CD14-positive monocyte (primary cell): ENCODE measurements at places on chromosomes 1 and 21.

DNA sequence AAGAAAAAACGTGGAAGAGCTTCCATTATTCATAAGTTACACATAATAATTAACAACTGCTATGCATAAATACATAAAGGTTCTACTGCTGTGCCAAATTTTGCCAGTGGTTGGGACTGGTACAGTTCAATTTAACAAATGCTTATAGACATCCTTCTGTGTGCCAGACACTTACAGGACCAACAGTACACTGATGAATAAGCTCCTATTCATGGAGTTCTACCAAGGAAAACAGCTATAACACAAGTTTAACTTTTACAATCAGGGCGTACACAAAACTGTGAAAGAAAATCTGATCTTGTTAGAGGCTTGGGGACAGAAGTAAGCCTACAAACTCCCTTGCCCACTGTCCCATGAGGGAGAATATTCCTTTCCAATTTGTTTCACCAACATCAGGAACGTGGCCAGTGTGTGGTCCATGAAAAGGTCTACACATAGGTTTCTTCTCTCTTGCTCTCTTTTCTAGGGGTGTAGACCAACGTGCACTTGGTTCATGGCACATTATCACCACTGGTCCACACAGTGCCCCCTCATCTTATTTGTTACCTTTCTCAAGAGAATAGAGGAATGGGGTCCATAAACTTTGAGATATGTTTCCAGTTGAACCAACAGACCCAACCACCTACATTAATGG is 10.1 kb downstream of the NRIP1 start:
- no peaks in the 10 kb centered on the region for H3K36me3 ChIP-seq
- no peak overlapping the region for H3K4me3 ChIP-seq
- H3K27ac ChIP-seq, result no peak overlapping the region
- peaks cover 82% of the 10 kb centered on the region for H3K4me1 ChIP-seq

DNA sequence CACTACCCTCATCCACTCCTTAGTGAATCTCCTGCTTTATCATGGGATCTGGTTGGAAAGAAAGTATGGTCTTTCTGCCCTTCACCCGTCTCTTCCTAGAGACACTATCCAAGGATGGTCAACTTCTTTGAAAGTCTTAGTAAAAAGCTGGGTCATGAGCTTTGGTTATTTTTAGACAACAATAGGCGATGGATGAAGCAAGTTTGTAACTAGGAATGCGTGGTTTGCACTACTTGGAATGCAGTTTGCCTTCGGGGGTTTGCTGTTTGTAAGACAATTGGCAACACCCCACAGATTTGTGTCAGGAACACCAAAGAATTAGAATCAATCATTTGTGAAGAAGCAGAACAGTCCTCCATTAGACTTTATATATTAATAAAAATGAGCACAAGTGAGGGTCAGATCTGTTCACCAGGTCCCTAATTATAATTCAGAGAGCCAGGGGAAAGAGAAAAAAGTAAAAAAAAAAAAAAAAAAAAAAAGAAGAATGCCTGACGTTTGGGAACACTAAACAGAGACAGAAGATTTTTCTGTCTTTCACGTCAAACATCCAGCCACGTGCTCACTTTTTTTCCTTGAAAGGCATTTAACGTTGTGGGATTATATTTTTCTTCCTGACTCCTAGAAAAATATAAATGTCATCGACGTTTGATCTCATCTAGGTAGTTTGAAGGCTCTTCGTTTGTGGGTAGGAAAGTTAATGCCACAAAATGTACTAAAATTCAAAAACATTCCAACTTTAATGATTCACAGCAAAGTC is 60.7 kb upstream of the BTG3 start:
- no peaks in the 10 kb centered on the region for H3K36me3 ChIP-seq
- H3K4me1 ChIP-seq, result no peaks in the 10 kb centered on the region
- DNase-seq, result no peak
- H3K27me3 ChIP-seq, result no peaks in the 10 kb centered on the region

GRCh38 chr1:154739654-154740053 is 130.4 kb downstream of the KCNN3 start:
- H3K4me1 ChIP-seq, result peaks cover 11% of the 10 kb centered on the region
- H3K27ac ChIP-seq, result no peak overlapping the region
- H3K36me3 ChIP-seq, result no peaks in the 10 kb centered on the region

DNA sequence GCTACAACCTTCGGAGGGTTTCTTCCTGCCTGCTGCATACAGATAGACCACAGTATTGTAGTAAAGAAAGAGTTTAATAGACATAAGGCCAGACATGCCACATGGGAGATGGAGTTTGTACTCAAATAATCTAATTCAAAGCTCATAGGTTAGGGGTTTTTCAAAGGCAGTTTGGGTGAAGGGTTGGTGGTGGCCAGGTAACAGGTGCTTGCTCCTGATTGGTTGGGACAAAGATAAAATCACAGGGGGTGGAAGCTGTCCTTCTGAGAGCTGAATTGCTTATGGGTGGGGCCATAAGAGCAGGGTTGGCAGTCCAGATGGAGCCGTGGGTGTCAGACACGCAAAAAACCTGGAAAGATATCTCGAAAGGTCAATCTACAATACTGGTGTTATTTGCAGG is 92.3 kb upstream of the ETV3 start:
- no peak overlapping the region for H3K4me3 ChIP-seq
- H3K27ac ChIP-seq, result no peak overlapping the region
- no peaks in the 10 kb centered on the region for H3K36me3 ChIP-seq
- DNase-seq, result no peak

DNA sequence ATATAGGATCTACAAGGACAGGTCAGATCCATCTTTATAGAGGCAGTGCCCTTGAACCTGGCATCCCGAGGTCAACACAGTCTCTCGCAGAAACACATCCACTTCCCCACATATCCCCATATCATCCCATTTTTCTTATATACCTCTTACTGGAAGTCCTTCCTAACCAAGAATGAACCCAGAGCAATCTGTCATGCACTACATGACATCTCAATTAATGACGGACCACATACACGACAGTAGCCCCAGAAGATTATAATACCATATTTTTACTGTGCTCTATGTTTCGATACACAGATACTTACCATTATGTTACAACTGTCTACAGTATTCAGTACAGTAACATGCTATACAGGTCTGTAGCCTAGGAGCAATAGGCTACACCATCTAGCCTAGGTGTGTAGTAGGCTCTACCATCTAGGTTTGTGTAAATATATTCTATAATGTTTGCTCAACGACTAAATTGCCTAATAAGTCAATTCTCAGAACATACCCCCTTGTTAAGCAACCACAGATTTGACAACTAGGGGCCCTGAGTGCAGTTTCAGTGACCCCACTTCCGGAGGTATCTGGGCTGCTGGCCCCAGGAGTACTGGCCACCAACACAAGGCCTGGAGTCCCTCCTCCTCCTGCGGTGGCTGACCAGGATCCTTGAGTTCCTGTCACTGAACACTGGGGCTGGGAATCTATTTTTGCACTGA is 28.1 kb downstream of the PTPN14 start:
- H3K36me3 ChIP-seq, result no peaks in the 10 kb centered on the region
- no peak overlapping the region for H3K27ac ChIP-seq
- no peak for DNase-seq
- peaks cover 15% of the 10 kb centered on the region for H3K4me1 ChIP-seq
- no peaks in the 10 kb centered on the region for H3K27me3 ChIP-seq

- no peak overlapping the region for H3K4me3 ChIP-seq
- DNase-seq, result no peak
- H3K4me1 ChIP-seq, result no peaks in the 10 kb centered on the region
- H3K27ac ChIP-seq, result no peak overlapping the region
- H3K27me3 ChIP-seq, result no peaks in the 10 kb centered on the region
Measured at GRCh38 chr21:40729761-40730425, 117.1 kb downstream of the DSCAM start.

GRCh38 chr1:27388337-27389005 is 4.0 kb upstream of the GPR3 start:
- H3K4me3 ChIP-seq, result no peak overlapping the region
- H3K27me3 ChIP-seq, result peaks cover 23% of the 10 kb centered on the region
- peak; percentile 59 for DNase-seq
- H3K4me1 ChIP-seq, result peaks cover 21% of the 10 kb centered on the region
- H3K36me3 ChIP-seq, result no peaks in the 10 kb centered on the region

DNA sequence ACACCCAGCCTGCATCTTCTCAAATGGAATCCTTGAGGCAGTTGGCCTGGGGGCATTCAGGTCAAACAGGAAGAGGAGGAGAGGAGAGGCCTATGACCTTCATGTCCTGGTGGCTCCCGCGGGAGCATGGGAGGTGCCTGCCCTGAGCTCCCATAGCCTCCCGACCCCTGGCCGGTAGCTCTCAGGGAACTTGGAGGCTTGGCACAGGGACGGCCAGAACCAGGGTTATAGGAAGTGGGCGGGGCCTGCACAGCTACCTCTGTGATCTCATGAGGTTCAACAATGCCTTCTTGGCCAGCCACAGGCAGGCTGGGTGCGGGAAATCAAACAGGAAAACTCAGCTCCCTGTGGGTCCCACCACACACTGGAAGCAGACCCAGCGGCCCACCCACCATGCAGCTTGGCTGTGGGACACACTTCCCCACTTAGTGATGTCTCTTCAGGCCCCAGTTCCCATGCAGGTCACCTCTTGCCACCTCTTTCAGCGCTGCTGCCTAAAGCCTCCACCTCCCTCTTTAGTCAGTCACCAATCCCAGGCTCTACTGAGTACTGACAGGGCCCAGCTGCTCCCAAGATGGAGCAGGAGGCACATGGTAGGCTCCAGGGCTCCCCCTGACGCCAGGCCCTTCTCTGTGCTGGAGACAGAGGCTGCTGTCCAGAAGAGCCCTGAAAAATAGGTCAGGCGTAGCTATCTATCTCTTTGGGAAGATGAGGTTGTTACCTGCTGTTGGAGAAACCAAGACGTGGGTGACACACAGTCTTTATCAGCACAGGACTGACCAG is at the start of gene SLFNL1:
Gene SLFNL1, minus strand, starts transcription at position 200 of the 783 bp plus-strand sequence. CDS start 1,065 bp downstream, outside the sequence.
- no peak within 1 kb of the TSS for H3K4me3 ChIP-seq
- DNase-seq, result no peak
- no peak within 1 kb of the TSS for H3K27ac ChIP-seq

DNA sequence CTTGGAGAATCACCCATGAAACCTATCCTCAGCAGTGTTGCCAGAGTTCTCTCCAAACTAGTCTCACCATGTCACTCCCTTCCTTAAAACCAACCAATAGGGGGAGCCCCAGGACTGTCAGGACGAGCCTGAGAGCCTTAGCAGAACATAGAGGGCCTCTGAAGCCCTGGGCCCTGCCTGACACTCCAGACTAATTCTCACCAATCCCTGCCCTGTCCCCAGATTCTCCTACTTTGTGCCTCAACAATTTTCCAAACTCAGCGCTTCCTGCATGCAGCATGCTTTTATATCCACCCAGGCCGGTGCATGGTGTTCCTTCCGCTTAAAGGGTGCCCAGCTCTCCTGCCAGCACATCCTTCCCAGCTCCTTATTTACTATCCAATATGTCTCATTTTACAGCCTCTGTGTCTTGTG is 42.7 kb downstream of the HSD3B1 start:
- H3K36me3 ChIP-seq, result no peaks in the 10 kb centered on the region
- H3K4me1 ChIP-seq, result peaks cover 34% of the 10 kb centered on the region
- no peak overlapping the region for H3K27ac ChIP-seq
- peak; percentile 69 for DNase-seq

DNA sequence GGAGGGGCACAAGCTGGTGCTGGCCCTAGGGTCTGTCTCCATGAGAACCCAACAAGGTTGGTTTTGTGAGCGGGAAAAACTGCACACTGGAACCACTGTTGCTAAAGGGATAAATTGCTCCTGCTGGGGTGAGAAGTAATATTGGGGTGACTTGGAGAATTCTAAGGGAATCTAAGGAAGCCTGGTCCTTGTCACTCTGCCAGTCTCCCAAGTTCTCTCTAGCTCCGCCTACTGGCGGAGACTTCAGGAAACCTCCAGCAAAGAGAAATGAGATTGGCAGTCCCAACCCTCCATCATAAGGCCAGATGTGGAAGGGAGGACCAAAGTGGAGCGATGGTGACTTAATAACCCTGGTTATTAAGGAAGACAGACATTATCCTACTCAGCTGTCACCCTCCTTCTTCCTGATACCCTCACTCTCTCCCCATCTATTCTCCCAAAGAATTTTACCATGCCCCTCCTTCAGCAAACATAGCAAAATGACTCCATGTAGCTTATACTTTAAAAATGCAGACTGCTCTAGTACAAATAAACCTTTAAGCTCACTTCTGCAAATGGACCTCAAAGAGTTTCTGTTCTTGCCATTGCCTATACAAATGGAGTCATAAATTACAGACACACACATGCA is 2.7 kb downstream of the LCE1F start:
- no peaks in the 10 kb centered on the region for H3K4me1 ChIP-seq
- no peak overlapping the region for H3K27ac ChIP-seq
- H3K36me3 ChIP-seq, result no peaks in the 10 kb centered on the region

DNA sequence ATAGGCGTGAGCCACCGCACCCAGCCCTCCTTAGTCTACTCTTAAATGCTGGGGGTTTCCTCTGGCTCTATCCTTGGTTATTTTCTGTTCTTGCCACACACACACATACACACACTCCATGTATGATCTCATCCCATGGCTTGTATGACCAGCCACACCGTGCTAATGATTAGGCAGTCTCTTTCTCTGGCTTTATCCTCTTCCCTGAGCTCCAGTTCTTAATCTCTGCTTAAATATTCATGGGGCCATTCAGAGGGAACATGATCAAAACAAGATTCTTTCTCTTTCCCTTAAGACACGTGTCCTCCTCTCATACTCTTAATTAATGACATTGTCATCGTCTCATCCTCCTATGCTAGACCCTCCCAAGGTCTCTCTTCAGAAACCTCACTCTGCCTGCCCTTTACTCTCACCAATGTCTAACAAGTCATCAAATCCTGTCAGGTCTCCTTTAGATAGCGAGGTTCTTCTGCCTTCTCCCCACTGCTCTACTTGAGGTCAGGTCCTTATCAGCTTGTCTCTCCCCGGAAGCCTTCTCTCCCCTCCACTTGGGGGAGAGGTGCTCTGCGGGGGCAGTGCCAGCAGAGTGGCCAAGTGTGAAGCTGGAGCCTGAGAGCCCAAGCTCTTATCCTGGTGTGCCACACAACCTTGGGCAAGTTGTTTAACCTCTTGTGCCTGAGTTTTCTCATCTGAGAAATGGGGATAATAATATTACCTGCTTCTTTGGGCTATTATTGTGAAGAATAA is 83.0 kb upstream of the GNG12 start:
- H3K27me3 ChIP-seq, result no peaks in the 10 kb centered on the region
- no peak for DNase-seq
- H3K4me3 ChIP-seq, result no peak overlapping the region
- no peaks in the 10 kb centered on the region for H3K4me1 ChIP-seq
- H3K36me3 ChIP-seq, result no peaks in the 10 kb centered on the region

GRCh38 chr21:19621837-19622496 is 1218.4 kb upstream of the TMPRSS15 start:
- H3K36me3 ChIP-seq, result no peaks in the 10 kb centered on the region
- no peak overlapping the region for H3K4me3 ChIP-seq
- H3K27me3 ChIP-seq, result no peaks in the 10 kb centered on the region
- no peak for DNase-seq
- H3K4me1 ChIP-seq, result no peaks in the 10 kb centered on the region

DNA sequence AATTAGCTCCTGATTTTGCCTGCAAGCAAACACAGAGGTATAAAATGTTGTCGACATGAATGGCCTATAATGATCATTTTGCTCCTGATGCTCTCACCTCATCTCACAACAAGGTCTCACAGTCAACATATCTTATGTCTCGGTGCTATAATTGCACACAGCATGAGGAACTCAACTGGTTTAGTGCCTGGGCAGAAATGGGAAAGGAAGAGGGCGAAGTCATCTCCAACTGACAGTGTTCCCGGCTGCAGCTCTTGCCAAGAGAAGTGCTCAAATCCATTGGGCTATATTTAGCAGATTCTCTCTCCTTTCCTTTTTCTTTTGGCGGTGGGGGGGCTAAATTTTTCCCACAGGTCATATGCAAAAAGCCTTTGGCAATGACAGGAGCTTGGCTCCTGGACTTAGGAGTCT is 53.0 kb downstream of the SLC45A1 start:
- peaks cover 51% of the 10 kb centered on the region for H3K36me3 ChIP-seq
- H3K27me3 ChIP-seq, result no peaks in the 10 kb centered on the region
- H3K4me3 ChIP-seq, result no peak overlapping the region
- DNase-seq, result no peak
- H3K4me1 ChIP-seq, result no peaks in the 10 kb centered on the region
